ENCODE measurements at places on chromosomes 7 and 10.
A peak's percentile ranks its signal among the peaks of the same experiment; 100 is the strongest.

- DNase-seq: no peak
These were observed 820 bp downstream of the WAC start for GRCh38 chr10:28533571-28534304.

GRCh38 chr7:114085592-114086501 lies 167.0 kb upstream of the PPP1R3A start:
- DNase-seq: peak; percentile 68

GRCh38 chr7:158802535-158803366 lies 26.6 kb downstream of the ESYT2 start:
- DNase-seq: peak; percentile 67

- DNase-seq: no peak
These were observed 69.3 kb downstream of the MYOF start for GRCh38 chr10:93412801-93413200.

GRCh38 chr7:85471740-85472139 lies 284.9 kb upstream of the SEMA3D start:
- peak; percentile 86 for DNase-seq

DNA sequence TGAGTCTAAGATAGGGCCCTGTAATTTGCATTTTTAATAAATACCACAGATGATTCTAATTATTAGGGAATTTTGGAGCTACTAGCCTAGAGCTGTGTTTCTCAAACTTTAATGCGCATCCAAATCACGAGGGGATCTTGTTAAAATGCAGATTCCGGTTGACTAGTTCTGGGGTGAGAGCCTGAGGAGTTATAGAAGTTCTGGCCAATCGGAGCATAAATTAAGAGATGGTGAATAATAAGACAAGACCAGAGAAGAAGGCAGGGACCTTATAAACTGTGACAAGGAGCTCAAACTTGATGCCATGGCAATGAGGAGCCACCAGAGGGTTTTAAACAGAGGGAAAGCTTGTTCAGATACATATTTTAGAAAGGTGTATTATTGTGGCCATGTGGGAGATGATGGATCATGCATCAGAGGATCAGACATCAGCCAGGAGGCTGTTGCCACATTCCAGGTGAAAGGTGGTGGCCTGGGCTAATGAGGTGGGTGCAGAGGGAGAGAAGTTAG lies 29.7 kb upstream of the TLX1 start:
- no peak for DNase-seq

DNA sequence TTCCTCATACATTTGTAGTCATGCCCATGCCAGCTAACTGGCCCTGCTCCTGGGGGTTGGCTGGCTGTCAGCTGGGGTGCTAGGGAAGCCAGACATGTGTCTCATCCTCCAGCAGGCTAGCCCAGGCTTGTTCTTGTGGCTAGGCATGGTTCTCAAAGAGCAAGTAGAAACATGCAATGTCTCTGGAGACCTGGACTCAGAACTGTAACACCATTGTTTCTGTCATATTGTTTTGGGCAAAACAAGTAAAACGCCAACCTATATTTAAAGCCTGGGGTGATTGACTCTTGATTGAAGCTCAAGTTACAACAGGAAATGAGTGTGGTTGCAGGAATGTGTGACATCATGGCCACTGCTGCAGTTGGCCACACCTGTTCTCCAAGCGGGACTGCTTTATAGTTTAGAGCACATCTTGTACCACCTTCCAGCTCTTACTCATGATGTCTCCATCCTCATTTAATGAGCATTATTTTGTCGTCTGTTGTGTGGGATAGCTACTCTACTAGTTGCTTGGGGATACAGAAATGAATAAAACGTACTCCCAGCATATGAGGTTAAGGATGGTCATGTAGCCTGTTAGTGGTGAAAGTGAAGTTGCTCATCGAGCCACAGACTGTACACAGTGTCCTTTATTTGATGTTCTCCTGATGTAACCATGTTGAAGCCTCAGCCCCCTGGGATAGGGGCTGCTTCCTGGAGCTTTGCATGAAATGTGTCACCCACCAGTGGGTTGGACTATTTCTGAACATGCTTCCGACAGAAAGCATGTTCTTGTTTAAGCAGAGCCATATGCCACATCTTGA lies 168.4 kb downstream of the SORCS3 start:
- DNase-seq: peak; percentile 20

GRCh38 chr7:103348452-103348851 lies 1.0 kb downstream of the PSMC2 start:
- no peak for DNase-seq

GRCh38 chr7:121126801-121127534 lies 138.5 kb downstream of the CPED1 start:
- peak; percentile 25 for DNase-seq

DNA sequence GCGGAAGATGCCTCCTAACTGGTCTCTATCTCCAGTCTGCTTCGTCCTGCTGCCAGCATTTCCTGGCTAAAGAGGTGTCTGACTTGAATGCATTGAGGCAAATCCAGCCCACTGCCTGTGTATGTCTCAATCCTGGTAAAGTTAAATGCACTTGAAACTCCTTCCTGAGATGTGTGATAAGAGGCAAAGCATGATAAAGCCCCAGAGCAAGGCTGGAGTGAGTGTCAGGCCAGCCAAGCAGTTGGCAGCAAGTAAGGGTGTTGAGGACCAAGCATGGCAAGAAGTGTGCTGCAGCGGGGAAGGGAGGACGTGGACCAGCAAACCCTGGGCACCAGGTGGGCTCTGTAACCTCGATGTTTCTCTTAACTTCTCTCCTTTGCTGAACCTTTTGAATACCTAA lies 29.1 kb downstream of the LRRC18 start:
- DNase-seq: no peak

DNA sequence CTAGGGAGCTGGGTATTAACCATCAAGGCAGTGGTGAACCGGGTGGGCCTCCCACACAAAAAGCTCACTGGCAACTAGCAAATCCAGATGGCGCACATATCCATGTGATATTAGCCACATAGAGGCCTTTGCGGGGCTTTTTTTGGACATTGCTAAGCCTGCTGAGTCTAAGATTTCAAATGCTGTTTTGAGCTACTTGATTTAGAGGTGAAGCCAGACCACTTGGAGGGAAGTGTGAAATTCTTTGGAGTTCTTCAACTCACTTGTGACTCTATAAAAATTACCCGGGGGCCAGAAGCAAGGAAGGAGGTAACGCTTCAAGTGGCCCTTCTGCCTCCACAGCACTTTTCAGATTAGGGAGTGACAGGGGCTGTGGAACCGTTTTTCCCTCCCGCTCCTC lies 619.8 kb upstream of the GALNT17 start:
- DNase-seq: no peak

DNA sequence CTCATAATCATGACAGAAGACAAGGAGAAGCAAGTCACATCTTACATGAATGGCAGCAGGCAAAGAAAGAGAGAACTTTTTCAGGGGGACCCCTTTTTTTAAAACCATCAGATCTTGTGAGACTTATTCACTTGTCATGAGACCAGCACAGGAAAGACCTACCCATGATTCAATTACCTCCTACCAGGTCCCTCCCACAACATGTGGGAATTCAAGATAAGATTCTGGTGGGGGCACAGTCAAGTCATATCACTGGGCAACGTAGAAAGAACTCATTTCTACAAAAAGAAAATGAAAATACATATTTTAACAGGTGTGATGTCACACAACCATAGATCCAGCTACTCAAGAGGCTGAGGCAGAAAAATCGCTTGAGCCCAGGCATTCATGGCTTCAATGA lies 304.1 kb downstream of the IPMK start:
- DNase-seq: no peak

DNA sequence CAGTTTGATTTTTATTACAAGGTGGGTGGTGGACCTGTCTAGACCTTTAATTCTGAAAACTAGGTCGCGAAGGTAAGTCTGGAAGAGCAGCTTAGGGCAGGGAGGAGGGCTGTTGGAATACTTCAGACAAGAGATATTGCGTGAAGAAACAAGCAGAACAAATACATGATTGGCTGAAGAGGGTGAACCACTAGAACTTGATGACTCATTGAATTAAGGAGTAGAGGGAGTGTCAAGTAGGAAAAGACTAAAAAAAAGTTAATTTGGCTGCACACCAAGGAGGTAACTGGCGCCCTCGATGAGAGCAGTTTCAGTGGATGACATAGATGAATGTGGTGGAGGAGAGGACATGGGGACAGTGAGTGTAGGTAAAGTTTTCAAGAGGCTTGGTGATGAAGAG lies 41.3 kb downstream of the WNT2 start:
- DNase-seq: peak; percentile 65

GRCh38 chr7:115102738-115103137 lies 180.8 kb downstream of the MDFIC start:
- DNase-seq: no peak

DNA sequence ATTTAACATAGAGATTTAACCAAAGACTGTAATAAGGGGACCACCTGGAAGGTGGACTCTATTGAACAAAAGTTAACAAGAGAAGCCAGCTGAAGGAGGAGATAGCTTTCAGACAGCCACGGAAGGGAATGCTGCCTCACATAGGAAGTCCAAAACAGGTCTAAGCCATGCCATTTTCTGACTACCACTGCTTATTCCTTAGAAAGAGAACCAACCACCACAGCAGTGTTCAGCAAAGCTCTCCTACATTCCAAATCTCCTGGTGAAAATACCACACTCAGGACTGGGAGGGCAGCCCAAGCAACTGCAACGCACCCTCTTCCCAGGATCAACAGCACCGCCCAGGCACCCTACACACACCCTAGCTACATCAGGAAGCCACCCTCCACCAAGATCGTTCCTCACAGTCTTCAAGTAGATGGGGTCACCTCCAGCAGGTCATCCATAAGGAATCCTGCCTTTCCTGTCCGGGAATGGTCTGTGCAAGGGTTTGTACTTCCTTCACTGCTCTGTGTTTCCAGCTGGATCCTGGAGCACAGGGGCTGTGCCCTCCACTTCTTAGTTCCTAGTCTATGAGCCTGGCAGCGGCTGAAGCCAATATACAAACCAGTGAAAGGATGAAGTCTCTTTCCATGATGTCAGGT lies 2.5 kb downstream of the KIAA1549 start:
- no peak for DNase-seq

GRCh38 chr7:96547371-96547811 lies 162.3 kb downstream of the SEM1 start:
- no peak for DNase-seq

- no peak for DNase-seq
These were observed 70.7 kb downstream of the RBAK start for GRCh38 chr7:5116359-5116758.

GRCh38 chr7:49320083-49320482 lies 395.7 kb downstream of the CDC14C start:
- DNase-seq: no peak

DNA sequence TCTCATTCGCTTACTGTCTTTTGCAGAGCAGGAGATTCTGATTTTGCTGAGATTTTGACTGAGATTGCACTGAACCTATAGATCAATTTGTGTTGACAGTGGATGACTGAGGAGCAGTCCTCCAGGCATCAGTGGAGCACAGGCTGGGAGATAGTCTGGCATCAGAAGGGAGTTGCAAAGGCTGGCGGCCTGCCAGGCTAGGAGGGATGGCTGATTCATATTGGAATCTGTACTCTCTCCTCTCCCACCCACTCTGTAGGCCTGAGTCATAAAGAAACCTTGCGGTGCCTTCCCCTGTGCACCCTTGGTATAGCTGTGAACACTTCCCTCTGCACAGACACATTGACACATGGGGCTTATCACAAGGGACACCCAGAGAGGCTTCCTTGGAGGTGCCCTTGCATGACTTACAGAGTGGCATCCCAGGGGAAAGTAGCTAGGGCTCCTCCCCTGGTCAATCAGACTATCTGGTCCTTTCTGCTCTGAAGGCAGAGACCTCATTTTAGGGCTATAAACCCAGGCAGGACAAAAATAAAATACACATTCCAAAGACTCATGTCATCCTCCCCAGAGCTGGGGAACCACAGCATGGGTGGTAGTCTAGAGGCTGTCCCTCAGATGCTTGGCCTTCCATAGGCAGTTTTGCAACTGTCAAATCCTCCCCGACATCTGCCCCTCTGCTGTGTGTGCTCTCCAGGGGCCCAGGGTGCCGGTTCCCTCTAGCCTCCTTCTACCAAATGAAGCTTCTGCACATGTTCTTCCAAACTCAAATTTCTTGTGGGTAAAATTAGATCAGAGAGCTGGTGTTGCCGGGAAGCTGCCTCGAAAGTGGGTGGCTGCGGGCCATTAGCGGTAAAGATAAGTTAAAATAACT lies 37.4 kb upstream of the EEPD1 start:
- DNase-seq: peak; percentile 96

- no peak for DNase-seq
These were observed 105.1 kb downstream of the SEC61G start for GRCh38 chr7:54653905-54654304.

GRCh38 chr7:128347647-128348097 lies 4.0 kb upstream of the RBM28 start:
- DNase-seq: no peak
